ENCODE measurements at places on chromosomes 2 and 18.
A peak's percentile ranks its signal among the peaks of the same experiment; 100 is the strongest.

DNA sequence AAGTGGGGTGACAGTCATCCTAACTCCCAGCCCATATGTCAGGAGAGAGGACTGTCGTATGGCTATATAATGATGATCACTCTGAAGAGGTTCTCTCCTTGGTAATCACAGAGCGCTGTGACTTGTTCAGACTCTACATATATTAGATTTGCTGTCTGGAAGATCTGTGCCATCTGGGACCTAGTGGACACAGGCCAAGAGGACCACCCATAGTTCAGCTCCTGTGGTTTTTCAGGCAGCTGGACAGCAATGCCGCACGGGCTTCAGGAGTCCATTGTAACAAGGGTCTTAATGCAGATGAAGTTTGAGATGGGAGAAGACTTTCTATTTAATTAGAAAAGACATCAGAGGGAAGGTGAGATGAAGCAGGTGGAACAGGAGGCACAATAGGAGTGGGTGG, 40.1 kb upstream of the EPHA4 start:
- DNase-seq: no peak

- DNase-seq: no peak
Measured at GRCh38 chr2:6667326-6667725, 198.4 kb downstream of the CMPK2 start.

DNA sequence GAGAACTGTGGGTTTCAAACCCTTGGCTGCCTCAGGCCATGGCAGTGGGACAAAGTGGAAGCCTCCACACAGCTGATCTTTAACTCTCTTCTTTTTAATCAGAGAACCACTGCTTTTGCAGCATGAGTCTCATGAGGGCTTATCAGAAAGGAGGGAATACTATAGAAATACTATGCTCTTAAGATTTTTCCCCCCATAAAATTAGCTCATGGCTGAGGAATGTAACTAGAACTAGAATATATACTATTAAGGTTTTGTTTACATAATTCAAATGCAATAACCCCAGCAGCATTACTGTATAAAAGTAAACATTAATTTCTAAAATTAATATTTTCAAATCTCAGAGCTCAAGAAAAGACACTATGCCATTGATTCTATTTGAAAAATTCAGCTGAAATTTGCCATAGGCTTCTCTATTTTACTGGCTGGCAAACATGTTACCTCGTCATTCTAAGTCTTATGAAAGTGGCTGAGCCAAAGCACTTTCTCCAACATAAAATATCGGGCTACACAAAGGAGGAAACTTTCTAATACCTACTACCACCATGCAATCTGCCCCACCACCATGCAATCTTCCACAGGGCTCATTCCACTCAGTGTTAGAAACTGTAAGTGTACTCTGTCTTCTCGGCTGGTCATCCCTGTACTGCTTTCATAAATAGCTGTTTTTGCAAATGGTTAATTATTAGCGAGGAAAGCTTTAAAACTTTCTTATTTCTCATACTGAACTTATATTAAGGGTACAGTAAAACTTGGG, 42.5 kb downstream of the WDR35 start:
- DNase-seq: no peak

DNA sequence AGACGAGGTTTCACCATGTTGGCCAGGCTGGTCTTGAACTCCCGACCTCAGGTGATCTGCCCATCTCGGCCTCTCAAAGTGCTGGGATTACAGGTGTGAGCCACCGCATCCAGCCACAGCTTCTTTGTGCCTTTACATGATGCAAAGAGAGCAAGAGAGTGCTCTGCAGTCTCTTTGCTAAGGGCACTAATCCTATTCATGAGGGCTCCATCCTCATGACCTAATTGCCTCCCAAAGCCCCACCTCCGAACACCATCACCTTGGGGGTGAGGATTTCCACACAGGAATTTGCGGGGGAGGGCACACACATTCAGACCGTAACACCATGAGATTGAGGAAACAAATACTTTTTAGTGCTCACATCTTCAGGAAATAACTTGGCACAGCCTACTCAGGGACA, 91.8 kb downstream of the PDCL3 start:
- DNase-seq: no peak

GRCh38 chr2:119174216-119174992, 15.9 kb upstream of the C1QL2 start:
- DNase-seq: peak; percentile 74

DNA sequence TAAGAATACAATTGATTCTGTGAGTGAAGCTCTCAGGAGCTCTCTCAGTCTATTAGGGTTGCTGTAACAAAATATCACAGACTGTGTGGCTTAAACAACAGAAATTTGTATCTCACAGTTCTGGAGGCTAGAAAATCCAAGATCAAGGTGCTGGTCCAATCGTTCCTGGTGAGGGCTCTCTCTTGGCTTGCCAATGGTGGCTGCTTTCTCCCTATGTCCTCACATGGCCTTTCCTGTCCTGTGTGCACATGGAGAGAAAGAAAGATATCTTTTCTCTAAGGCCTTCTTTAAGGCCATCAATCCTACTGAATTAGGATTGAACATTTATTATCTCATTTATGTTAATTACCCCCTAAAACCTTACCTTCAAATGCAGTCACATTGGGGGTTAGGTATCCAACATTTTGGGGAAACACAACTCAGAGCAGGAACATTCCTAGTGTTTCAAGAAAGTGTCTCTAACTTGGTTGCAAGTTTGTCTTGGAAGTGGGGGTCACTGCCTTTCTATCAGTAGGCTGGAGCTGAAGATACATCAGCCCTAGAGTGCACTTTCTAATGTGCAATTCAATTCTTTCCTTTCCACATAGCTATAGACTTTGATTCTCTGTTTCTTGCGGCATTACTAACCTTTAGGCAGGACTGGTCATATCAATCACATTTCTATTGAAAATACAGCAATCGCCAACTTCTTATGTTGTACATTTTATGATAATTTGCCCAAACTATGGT, 24.8 kb downstream of the TFPI start:
- DNase-seq: no peak

GRCh38 chr2:54658564-54659071, 64.8 kb upstream of the EML6 start:
- no peak for DNase-seq
